ENCODE measurements at places on chromosomes 6 and 20.

DNA sequence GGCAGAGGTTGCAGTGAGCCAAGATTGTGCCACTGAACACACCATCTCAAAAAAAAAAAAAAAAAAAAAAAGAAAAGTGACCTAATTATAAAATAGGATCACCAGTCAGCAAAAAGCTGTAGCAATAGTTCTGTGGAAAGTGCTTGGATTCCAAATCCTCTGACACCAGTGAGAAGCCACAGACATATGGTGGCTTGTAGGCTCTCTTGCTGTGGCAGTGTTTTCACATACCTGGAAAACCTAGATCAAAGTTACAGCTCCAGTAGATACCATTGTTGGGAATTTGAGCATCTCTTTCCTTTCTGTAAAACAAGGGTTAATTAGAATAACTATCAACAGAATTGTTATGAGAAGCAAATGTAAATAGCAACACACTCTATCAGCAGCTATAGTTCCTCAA, 4.1 kb downstream of the CCDC170 start:
- DNase-seq, result no peak

- DNase-seq, result no peak
These were observed 468.4 kb downstream of the PHF3 start for GRCh38 chr6:64104051-64104450.

- DNase-seq, result peak; percentile 9
These were observed 5.2 kb downstream of the OCSTAMP start for GRCh38 chr20:46545077-46545826.

DNA sequence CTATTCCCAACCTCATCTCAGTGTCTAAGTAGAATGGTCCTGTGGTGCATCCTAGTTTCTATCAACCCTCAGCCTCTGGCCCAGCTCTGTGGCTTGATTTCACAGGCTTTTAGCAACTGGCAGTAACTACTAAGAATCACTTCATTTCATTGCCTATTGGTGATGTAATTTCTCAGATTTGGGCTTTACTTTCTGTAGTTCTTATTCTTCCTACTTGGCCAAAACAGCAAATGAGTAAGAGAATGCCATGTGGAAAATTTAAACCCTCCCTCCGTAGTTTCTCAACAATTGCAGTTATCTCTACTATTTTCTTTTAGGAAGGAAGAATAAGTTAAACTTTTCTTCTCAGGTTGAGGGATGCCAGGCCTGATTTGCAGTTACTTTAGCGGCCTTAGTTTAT, 387.3 kb downstream of the CDKAL1 start:
- DNase-seq, result peak; percentile 27

DNA sequence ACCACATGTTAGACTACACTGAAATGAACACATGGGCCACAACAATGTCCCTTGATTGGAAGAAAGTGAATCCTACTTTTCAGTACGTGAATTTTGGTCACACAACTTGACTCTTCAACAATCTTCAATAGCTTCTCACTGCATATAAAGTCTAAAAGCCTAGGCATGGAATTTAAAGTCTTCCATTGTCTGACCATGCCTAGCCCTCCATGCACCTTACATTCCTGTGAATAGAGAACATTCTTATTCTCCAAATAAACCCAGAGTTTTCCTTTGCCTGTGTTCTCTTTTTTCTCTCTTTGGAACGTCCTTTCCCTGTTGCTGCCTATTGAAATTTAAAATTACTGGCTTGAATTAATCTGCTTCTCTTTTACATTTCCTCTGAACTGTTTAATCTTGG, 207.5 kb downstream of the ASCC3 start:
- no peak for DNase-seq
